Hematopoietic multipotent progenitor cell treated with erythropoietin and hydrocortisone succinate and interleukin-3 and kit ligand, for 6 days (in vitro differentiated cells): ENCODE measurements at places on chromosomes 4 and X.

GRCh38 chr4:184317234-184317918 lies 99.7 kb upstream of the ENPP6 start:
- DNase-seq = no peak

GRCh38 chrX:49041744-49042580 lies 1.2 kb downstream of the TFE3 start:
- DNase-seq = peak; percentile 24

GRCh38 chrX:99073551-99073950 lies 1336.5 kb downstream of the PCDH19 start:
- no peak for DNase-seq

GRCh38 chr4:20256381-20256881 lies 4.7 kb downstream of the SLIT2 start:
- no peak for DNase-seq

- DNase-seq = no peak
Measured at GRCh38 chrX:34288782-34289181, 156.7 kb upstream of the FAM47A start.

- DNase-seq = no peak
Measured at GRCh38 chrX:149298111-149298510, 207.0 kb downstream of the IDS start.

DNA sequence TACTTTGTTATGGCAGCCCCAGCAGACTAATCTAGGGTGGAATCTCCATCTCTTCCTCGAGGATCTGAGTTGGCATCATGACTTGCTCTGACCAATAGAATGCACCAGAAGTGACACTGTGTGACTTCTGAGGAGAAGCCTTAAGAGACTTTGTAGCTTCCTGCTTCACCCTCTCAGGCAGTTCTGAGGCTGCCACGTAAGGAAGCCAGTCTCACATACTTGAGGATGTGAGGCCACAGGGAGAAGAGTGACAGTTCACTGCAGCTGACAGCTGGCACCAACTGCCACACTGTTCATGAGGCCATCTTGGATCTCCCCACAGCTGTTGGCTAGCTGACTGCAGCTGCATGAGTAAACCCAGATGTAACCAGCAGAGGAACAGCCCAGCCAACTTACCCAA lies 29.3 kb upstream of the BCOR start:
- DNase-seq = peak; percentile 46

- no peak for DNase-seq
Measured at GRCh38 chr4:8836664-8837171, 34.9 kb downstream of the HMX1 start.

DNA sequence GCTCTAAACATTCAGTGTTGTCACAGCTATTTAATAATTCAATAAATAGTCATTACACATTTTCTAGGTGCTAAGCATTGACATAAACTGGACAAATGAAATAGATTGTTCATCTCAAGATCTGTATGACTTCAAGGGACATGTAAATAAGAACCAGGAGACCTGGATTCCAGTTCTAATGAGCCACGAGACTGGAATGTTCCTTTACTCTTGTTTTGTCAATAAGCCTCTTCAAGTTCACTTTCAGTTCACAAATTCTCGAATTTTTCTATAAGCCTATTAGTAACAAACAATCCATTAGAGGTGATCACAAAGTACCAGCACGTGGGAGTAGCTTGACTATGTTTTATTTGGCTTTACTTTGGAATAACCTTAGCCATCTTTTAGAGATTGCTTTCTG lies 514.0 kb upstream of the SMIM31 start:
- no peak for DNase-seq

GRCh38 chr4:38730830-38731646 lies 51.8 kb downstream of the TLR10 start:
- peak; percentile 87 for DNase-seq

DNA sequence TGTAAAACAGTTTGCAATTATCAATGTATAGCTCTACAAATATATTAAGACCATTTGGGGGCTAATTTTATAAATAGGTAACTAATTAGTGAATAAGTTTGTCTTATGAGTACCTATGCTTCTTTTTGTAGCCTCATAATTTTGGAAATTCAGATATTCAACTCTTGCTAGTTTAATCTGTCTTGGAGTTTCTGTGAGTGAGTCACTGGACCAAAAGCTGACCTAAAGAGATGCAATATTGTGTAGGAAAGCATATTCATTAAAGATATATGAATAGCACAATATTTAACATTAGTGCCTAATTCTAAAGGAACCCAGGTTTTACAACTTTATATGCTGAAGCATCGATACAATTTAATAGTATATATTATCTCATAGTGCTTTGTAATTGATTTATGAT lies 161.3 kb upstream of the PCDH18 start:
- DNase-seq = no peak

- no peak for DNase-seq
Measured at GRCh38 chr4:81876106-81876505, 404.4 kb upstream of the RASGEF1B start.

DNA sequence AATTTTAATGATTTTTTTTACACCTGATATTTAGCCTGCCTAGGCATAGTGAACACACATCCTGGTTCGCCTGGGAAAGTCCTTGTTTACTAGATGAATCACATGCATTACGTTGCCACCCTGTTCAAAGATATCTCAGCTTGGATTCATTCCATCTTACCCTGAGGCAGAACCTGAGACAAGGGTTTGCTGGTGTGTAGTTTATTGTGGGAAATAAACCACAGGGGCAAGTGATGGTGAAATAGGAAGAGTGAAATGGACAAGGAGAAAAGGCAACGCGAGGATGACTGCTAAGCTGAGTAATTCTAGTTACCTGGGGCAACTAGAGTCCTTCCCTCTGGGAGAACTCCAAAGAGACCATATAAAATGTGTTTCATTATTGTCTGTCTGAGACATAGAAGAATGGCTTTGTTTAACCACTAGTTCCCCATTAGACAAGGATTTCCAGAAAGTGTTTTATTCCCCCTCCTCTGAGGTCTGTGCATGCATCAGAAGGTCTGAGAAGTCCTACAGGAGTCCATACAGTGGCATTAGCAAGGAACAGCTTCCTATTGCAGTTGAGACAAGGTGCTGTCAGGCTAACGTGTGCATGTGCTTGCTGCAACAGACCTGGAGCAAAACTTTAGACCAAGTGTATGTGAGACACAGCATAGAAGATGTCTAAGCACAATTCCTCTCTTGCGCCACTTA lies 797.3 kb upstream of the FRG1 start:
- DNase-seq = no peak

DNA sequence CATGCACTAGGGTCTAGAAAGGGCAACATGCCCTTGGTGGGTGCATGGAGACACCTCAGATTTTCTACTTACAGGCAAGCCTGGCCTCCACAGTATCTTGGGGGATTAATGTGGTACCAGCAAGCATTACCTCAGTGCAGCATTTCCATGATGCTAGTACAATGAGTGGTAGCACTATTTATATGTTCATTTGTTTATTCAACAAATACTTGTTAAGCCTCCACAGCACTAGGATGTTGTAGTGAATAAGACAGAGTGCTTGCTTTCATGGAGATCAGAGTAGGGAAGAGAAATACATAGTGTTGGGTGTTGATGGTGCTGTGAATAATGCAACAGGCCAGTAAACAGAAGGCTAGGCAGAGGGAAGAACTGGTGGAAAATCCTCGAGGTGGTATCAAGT lies 133.4 kb downstream of the KLHL8 start:
- DNase-seq = no peak

- no peak for DNase-seq
Measured at GRCh38 chr4:83875437-83875836, 339.5 kb downstream of the GPAT3 start.

DNA sequence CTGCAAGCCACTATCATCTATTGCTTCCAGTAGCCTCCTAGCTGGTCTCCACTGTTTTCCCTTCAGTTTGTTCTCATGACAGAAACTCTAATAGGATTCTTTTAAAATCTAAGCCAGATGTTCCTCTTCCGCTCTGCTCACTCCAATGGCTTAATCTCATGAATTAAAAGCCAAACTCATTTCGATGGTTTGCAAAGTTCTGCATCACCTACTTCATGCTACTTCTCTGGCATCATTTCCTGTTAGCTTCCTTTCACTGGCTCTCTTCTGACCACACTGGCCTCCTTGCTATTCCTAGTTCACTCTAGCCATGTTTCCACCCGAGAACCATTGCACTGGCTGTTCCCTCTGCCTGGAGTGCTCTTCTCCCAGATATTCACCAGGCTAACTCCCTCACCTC lies 102.0 kb upstream of the LSM6 start:
- no peak for DNase-seq

- peak; percentile 82 for DNase-seq
Measured at GRCh38 chr4:170089668-170090351, at the start of gene AADAT. TSS of gene AADAT (minus strand) at chr4:170089956. CDS start at chr4:170089690, 266 bp downstream.

DNA sequence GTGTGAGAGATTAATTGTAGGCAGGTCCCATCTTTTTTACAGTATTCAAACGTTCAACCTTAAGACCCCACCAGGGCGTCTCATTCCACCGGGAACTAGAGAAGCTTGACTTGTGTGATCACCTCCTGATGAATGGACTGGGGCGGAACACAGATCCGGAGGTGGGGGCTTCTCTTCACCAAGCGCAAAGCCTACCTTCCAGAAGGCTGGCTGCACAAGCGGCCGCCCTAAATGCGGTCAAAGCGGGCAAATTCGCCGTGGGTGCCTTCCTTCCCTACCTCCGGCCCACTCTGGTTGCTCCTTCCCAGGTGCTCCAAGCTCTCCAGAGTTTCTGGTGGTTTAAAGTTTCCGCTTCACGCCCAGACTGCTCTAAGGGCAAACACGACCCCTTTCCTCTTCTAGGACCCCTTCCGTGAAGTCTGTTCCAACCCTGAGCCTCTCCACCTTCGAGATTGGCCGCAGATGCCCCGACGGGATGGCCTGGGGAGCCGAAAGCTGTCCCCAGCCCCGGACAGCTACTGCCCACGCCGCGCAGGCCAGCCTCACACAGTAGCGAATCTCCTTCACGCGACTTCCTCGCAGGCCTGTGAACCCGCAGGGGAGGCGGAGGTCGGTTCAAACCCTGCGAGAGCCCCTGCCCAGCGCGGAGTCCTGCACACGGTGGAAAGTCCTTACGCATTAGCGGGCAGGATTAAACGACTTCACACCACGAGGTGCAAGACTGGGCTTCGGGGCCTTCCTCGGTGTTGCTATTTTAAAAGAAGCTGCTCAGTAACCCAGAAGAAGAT lies 1.6 kb upstream of the WWC2 start:
- peak; percentile 46 for DNase-seq

DNA sequence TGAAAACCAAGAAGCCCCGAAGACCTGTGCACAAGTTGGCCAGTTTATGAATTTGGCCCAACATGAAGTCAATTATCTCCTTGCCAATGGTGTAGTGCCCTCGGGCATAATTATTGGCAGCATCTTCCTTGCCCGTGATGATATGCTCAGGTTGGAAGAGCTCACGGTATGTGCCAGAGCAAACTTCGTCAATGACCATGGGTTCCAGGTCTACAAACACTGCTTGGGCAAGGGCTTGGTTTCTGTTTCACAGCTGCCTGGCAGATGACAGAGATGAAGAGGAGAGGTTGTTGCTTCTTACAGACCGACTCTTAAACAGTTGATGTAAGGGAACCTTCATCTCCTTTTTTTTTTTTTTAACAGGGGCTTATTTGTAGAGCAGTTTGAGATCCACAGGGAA lies 135.6 kb upstream of the PLS3 start:
- DNase-seq = no peak

- no peak for DNase-seq
Measured at GRCh38 chr4:162392946-162393345, 229.1 kb upstream of the FSTL5 start.

DNA sequence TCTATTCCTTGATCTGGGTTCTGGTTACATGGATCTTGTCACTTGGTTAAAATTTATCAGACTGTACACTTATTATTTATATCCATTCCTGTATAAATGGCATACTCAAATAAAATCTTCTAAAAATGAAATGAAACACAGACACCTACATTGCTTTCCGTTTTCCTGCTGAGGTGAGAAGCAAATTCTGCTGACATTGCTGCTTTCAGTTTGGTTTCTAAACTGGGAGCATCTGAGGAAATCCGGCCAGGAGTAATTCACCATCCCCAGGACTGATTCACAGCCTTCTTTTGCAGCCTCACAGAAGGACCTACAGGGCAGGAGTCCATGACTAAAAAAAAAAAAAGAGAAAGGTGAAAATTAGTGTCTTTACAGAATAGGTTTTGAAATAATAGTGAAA lies 93.6 kb downstream of the CORIN start:
- DNase-seq = no peak

DNA sequence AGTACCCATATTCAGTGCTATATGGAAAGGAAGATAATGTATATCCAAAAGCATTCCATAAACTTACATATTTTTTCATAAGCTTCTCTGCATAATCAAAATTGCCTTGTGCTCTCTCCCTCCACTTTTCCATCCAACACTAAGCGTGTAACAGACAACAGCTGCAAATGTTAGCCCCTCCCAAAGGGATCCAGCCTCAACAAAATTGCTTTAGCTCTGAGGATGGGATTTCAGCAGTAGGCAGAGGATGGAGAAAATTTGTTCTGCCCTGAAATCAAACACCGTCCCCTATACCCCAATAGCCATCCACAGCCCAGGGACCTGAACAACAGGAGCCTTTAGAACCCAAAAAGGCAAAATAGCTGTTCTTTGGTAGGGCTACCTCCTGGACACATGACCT lies 28.8 kb upstream of the FGF13 start:
- no peak for DNase-seq

- no peak for DNase-seq
Measured at GRCh38 chr4:7365462-7366179, 69.1 kb downstream of the PSAPL1 start.

- no peak for DNase-seq
Measured at GRCh38 chr4:78567500-78568060, 16.0 kb downstream of the ANXA3 start.

DNA sequence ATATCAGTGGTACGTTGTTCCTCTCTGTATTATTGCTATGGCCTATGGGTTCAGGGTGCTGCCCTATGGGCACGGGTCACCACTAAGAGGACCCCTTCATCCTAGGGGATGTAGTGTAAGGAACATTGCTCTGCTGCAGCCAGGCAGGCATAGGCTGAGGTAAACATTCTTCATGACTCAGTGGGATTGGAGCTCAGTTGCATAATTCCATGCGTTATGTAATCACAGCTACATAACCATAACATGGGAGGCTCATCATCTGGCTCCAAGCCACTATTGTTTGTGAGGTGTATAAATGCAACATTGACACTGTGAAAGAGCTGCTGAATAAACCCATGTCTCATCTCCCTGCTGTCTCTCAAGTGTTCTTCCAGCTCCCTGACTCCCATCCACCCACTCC lies 375.2 kb downstream of the MAGEE1 start:
- DNase-seq = no peak
